SK-N-MC (cell line): ENCODE measurements at places on chromosomes 2 and 18.

- no peak for DNase-seq
These were observed 665.9 kb downstream of the CBLN2 start for GRCh38 chr18:71878226-71878625.

DNA sequence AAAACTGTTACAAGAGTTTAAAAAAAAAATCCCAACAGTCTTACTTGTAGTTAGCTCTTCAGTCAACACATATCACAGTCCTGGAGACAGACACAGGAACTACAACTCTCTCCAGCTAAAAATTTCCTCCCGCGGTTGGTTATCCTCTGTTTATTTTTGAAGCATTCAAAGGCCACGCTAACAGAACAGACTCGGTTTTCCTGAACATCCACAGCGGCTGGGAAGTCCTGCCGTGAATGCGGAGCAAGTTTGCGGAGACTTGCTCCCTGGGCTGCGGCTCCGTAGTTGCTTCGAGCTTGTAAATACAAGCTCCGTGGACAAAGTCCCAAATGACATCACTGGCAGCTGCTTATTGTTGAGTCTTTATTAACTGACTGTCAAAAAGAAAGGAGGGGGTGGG lies at the start of gene NCKAP5:
TSS of gene NCKAP5 (minus strand) at position 292 of the 400 bp plus-strand sequence. CDS start 50,937 bp downstream, outside the sequence.
- no peak for DNase-seq

DNA sequence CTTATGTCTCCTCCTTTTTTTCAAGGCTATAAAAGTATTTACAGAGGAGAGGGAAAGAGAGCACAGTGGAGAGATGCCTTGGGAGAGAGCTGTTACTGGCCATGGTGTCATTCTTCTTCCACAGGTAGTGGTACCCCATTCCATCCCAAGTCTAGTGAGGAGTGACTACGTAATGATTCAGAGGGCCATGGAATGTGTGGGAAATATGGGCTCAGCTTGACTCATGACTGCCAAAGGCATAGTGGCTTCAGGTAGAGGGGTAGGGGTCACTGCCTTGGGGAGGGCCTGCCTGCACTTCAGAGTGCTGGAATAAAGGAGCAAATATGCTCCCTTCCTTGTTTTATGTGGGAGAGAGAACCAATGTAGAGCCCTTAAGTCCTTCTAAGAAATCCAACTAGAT lies 620.6 kb downstream of the IRS1 start:
- DNase-seq, result no peak

DNA sequence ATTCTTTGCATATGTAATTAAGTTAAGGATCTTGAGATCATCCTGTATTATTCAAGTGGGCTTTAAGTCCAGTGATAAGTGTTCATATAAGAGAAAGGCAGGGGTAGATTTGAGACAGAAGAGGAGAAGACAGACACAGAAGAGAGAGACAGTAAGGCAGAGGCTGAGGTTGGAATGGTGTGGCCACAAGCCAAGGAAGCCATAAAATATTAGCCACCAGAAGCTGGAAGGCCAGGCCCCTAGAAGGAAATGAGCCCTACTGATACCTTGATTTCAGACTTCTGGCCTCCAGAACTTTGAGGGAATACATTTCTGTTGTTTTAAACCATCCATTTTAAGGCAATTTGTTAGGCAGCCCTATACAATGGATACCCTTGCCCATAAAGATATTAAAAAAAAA lies 66.9 kb upstream of the DLX2 start:
- no peak for DNase-seq

DNA sequence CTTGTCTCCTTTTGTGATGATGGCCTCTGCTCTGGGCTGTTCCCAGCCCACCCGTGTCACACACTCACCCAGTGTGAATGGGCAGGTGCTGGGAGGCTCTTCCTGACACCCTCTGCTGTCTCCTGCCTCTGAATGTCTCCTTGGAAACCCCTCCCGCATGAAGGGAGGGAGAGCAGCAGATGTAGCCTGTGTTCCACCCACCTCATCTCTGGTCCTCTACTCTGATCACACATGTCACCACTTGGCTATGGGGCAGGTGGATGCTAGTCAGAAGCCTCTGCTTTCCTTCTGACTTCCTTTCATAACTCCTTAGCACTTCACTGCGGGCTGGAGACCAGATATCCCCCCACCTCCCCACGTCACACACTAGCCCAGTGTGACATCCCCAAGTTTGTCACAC lies 23.9 kb downstream of the EFR3B start:
- DNase-seq, result no peak
